Activated CD4-positive, CD25-positive, alpha-beta regulatory T cell (primary cell): ENCODE measurements at places on chromosomes 5 and 9.

DNA sequence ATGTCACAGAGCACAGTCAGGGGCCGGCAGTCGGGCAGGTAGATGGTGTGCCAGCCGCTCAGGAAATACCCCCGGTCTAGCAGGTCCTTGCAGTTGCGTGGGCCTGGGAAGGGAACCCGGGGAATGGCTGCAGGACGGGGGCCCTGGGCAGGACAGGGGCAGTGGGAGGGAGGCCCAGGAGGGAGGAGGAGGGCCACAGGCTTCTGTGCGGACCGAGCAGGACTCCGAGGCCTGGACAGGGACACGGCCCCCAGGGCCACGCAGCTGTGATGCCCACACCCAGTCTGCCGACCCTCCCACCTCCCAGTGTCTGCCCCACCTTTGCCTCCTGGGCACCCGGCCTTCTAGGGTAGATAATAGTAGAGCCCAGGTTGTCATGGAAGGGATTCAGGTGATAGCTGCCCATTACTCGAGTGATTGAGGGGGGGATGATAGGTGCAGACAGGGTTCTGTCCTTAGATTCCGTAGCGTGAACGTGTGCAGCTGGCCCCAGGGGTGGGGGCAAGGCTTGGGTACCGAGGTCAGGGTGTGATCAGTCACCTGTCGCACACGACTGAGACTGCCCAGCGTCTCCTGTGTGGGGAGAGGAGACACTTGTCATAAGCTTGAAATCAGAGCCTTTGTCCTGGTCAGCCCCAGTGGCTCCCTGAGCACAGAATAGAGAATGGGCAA is 4.5 kb downstream of the FCN1 start:
- no peak for DNase-seq

DNA sequence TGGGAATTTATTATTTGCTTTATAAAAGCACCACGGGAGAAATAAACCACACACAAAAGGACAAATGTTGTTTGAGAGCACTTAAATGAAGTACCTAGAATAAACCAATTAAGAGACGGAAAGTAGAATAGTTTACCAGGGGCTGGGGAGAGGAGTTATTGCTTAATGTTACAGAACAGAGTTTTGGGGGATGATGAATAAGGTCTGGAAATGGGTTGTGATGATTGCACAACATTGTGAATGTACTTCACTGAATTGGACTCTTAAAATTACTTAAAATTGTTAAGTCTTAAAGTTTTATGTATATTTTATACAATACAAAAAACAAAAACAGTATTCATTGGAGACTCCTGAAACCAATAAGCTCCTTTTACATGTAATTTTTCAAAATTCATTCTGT is 1.5 kb downstream of the ZBTB43 start:
- no peak for DNase-seq

GRCh38 chr5:10632110-10632761 is 68.4 kb downstream of the ANKRD33B start:
- DNase-seq = peak; percentile 13

DNA sequence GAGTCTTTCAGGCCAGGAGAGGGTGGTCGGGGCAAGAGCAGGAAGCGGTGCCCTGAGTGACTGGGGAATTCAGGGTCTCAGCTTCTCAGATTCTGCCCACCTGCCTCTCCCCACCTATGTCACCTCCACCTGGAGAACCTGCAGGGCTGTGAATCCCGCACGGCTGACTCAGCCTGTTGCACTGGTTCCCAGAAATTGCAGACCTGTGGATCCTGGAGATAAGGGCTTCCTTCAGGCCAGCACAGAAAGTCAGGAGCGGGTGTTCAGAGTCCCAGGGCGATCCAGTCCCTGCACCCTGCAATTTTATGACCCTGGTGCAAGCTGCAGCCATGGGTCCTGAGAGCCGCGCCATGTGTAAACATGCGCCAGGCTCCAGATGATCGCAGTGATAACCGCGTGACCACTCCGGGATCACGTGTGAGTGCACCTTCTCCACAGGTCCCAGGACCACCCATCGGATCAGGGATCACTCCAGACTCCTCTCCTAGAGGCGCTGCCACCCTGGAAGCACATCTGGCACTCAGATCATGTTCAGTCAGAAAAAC is 17.8 kb downstream of the IRX4 start:
- no peak for DNase-seq
